ENCODE measurements at places on chromosomes 2 and 18.

DNA sequence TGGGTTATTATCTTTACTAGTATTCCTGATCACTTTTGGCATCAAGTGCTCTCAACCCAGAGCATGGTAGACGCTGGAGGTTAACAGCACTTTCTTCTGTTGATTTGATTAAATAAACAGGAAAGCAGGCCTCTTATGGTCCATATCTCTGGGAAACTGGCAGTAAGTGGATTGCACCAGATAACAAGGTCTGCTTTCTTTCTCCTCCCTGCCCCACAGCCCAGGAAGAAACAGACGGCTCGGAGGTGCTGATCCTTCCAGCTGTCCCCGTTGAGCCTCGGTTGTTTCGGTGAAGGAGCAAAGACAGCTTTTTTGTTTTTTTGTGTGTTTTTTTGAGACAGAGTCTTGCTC, 100.8 kb upstream of the KCTD1 start:
- DNase-seq = no peak

DNA sequence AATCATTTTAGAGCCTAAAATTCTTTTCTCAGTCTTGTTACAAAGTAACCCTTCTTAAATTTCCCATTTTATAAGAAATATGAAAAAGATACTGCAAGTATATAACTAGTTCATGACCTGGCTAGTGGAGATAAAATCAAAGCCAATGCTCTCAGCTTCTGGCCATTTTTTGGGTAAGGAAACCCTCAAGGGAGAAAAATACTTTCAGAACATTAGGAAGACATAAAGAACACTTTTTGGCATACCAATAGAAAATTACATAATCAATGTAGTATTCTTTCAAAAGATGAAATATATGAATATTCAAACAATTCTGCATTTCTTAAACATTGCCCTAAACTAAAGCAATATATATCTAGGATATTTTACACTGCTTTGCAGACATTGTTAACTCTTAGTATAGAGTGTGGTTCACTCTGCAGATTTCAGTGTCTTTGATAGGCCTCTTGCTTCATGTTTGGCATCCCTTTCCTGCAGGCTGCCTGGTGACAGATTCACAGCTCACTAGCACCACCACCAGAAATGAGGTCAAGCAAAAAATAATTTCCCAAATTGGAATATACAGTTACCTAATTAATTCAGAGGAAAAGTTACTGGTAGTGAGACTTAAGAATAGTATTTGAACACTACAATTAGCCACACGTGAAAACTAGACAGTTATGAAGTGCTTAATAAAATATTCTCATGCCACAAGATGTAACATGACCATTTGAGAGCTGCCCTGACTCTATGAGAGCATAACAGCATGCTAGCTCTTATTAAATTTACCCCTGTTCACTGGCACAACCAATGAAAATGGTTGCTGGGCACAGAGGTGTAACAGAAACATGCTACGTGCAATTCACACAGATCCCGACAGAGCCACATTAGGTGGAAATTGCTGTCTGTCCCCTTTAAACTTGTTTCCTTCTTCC, 36.0 kb downstream of the PAIP2B start:
- DNase-seq = peak; percentile 46

DNA sequence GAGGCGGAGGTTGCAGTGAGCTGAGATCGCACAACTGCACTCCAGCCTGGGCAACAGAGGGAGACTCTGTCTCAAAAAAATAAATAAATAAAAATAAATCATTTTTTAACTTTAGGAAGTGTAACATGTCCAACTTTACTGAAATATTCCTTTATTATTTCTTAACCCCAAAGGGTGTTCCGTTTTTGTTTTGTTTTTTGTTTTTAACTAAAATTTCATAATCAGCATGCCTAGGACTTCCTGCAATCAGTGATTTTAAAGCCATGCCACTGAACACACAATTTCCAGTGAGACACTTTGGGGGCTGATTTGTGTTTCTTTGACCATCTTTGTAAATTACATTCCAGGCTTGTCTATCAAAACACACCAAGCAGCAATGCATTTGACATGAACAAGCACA, 7.1 kb downstream of the CATIP start:
- DNase-seq = no peak

DNA sequence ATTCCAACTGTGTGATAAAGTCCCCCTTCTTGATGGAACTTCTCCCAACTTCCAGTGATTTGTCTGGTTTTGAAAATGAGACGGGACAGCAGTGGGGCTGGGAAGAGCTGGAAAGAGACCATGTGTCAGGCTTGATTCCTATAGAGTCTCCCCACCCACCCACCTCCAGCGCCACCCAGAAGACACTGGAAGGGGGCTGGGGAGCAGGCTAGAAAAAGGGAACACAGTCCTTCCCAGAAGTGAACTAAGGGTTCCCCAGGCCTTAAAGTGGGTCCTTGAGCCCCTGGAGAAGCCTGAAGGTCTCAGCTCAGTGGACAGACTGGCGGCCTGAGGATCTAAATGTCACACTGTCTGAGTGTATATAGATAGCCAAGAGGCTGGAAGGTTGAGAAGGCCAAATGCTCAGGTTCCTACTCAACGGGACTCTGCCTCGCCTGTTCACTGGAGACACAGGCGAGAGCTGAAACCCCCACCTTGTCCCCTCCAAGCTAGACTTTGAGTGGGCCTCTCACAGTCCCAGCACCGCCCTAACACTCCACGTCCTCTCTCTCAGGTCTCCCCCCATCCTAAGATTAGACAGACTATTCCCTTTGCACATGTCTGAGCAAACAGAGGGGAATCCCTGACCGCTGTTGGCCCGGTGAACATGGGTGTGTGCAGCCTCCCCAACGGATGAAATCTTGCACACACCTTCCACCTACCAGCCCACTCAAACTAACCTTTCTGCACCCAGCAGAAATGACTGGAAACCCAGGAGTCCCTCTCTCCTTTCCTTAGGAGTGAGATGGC, 1.6 kb downstream of the PKDCC start:
- no peak for DNase-seq

- DNase-seq = no peak
Measured at GRCh38 chr2:96987301-96987909, 1.0 kb upstream of the FAM178B start.

DNA sequence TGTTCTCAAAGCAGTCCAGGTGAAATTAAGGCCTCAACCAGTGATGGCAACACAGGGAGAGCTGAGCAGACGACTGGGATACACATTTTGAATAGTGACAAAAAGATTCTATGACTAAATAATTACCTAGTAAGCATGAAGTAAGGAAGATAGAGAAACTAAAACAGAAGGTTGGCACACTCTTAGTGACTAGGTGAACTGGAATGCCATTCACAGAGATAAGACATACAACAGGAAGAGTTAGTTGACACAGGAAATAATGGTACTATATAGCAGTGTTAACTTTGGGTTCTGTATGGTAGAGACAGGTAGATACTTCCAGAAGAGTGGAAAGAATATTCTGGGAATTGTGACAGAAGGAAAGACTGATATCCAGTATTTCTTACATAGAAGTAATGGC, 181.8 kb upstream of the NT5C1B start:
- no peak for DNase-seq

DNA sequence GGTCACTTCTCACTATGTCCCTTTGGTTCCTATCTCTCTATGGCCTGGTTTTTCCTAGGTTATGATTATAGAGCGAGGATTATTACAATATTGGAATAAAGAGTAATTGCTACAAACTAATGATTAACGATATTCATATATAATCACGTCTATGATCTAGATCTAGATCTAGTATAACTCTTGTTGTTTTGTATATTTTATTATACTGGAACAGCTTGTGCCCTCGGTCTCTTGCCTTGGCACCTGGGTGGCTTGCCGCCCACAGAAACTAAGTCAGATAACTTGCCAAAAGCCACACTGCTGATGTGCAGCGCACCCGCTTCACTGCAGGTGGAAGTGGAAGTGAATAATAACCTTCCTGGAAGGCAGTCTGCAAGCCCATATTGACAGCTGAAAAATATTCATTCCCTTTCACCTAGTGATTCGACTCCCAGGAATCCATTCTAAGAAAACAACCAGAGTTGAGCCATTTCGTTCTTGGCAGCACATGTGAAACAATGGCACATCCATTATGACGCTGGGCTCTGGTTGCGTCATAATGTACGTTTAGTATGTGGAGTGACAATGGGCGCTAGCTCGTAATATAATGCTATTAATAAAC, 725 bp upstream of the ANKRD53 start:
- DNase-seq = peak; percentile 97

DNA sequence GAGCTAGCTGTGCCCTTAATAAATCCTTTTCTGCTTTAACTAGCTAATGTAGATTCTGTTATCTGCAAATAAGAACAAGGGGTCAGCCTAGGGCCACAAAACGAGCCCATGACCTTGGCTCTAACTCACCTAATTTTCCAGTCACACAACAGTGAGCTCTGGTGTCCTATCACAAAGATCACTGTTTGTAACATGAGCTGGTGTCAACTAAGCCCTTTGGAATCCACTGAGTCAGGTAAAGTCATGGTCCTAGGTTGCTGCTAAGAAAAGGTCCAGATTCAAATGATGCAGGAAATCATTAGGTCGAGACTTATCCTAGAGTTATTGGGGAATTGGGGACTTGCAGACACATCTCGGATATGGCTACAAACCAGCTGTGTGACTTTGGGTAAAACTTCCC, 49.9 kb downstream of the ST8SIA5 start:
- DNase-seq = no peak

DNA sequence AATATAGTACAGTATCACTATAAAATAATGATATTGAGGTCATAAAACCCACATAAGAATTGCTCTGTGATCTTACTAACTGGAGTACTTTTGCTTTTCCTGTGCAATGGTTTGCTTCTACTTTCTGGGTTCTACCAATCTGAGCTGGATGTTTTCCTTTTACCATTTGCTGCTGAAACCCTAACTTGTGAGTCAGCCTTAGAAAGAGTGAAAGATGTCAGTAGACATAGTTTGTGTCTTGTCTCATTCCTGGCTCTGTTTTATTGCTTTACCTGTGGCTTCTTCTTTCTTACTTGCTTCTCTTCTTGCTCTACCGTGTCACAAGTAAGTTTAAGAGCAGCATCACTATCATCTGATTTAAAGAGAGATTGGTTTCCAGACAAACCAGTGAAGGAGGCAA, 61.0 kb downstream of the MBD2 start:
- no peak for DNase-seq

DNA sequence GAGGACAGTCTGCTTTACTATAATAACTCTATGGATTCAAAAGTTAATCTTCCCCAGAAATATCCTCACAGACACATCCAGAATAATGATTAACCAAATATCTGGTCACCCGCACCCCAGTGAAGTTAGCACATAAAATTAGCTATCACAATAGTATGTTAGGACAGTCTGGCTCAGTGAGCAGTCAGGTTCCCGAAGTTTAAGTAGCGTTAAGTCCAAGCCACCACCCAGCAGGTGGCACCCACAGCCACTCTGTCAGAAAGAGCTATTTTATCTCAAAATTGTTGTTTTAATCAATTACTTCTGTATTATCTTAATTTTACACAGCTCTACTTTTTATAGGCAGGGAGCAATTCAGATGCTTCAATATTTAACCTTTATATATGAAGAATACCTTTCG, 537.5 kb downstream of the MBD2 start:
- no peak for DNase-seq

GRCh38 chr18:59763541-59764136, 66.4 kb upstream of the CCBE1 start:
- no peak for DNase-seq

DNA sequence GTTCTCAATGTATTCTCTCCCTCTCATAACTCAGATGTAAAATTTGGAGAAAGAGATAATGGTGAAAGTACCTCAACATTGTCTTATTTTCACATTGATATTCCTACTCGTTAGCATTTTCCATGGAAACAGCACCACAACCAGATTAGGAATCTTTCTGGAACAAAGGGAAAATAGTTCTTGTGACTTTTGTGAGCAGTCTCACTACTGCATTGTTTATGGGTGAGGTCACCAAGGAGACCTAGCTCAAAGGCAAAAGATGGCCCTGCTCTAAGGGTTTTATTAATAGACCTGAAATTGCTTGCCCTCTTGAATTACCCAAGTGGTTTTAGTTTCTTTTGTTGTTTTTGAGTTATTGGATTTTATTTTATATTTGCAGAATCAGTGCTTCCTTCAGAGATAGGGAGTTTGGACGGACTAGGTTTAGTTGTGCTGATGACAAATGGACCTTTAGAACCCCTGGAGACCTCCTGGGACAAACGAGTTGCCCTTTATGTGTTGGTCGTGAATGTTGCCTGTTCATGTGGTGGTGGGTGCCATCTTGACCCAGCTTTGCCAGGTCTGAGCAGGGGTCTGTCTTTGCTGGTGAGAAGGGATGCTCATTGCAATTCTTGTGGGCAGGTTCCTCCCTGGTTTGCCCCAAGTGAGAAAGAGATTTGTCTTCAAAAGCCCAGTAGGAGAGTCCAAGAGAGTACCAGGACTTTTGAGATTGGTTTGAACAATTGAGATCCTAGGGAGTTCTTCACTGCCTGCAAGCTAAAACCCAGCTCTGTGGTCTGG, 58.1 kb downstream of the INPP4A start:
- DNase-seq = peak; percentile 81

- DNase-seq = no peak
Measured at GRCh38 chr2:241904791-241905710, 35.5 kb downstream of the RTP5 start.

GRCh38 chr2:118123561-118124232, 35.4 kb downstream of the INSIG2 start:
- DNase-seq = peak; percentile 83

DNA sequence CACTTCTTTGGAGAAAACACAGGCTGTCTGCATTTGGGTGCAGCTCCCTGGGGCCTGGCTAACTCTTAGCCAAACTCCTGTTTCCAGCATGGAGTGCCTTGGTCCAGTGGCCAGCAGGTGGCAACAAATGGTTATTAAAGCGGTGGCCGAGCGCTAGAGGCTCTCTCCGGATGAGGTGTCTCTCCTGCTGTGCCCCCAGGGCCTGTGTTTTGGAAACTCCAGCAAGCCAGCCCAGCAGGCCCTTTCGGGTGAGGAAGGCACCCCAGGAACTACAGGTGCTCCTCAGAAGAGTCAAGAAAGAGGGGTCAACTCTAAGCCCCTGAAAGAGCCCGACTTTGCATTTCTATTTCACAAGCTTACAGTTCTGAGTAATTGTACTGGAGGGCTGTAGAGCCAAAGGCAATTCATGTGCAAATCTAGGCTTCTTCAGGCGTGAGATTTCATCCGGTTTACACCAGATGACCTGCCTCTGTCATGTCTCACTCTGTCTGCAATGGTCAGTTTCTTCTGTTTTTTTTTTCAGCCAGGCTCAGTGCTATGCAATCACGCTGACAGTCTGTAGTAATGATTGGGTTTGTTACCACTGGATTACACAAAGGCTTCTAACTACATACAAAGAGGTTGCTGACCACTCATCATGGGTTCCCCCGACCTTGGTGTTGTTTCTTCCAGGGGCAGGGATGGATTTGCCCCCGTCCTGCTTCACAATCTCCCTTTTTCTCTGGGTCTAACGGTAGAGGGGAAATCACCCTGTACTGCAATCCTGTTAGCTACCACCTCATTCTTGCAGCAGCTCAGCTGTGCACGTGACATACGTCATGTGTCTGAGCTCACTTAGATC, 7.6 kb upstream of the CHRNA1 start:
- peak; percentile 85 for DNase-seq

DNA sequence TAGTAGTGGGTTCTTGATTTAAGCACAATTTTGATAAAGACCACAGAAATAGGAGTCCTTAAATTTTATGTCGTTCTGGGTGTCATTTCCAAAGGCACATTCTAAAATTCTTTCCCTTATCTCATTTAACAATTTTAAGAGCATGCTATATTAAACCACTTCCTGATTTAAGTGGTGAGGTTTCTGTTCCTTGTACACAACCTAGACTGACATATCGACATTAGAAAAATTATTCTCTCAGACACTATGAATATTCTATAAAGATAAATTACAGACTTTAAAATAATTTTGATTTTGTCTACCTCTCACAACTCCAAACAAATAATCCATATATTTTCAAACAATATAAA, 923.8 kb downstream of the LRP1B start:
- DNase-seq = no peak

GRCh38 chr2:172600557-172601008, 44.7 kb downstream of the PDK1 start:
- no peak for DNase-seq

Measured in cardiac fibroblast (primary cell).